ENCODE measurements at places on chromosomes 1 and 21. TPM values are rescaled to one million over a fixed set of nuclear protein-coding genes. Genes with fewer than 3 reads are reported as not detected.

DNA sequence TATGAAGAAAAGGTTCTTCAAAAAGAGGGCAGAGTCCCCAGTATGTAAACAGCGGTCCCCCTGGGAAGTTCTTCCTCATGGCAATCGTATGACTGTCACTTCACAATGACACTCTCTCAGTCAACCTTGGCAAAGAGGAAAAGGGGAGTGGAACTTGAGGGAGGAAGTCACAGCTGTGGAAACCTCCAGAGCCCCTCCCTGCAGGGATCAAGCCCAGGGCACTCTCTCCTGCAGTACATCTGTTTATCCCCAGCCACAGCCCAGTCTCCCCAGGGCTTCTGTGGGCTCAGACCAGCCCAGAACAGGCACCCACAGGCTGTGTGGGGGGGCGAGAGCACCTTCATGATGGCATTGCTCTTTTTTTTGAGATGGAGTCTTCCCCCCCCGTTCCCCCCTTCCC lies 2.0 kb downstream of the ATP13A2 start:
- DNase-seq, result no peak

DNA sequence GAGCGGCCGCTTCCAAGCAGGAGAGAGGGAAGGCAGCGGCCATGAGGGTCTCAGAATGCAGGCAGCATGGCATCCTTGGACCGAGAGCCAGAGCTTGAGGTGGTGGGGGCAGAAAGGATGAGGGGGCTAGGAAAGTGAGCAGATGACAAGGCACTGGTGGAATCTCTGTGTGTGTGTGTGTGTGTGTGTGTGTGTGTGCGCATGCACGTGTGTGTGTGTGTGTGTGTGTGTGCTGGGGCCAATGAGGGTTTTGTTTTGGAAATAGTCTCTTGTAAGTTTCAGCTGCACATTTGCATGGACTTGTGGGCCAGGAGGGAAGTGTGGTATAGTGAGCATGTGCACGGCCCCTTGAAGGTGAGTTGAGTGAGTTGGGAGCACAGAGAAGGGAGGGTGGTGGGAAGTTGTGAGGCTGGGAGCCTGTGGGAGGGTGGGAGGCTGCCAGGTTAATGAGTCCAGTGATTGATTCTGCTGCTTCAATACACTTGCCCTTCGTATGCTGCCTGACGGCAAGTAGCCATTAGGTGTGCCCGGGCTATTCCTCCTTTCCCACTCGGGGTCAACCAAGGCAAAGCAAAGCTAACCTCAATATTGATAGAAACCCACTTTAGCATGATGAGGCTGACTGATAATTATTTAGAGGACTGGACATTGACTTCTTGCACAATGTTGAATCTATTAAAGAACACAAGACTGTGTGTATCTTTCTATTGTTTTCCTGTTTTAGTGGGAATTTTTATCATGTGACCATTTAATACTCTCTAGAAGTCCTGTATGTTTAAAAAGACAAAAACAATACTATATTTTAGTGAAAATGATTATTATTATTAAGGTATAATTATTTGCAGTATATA lies 80.3 kb downstream of the PROX1 start:
- DNase-seq, result no peak

GRCh38 chr1:2027961-2028583 lies 8.9 kb downstream of the GABRD start:
- DNase-seq, result no peak

- DNase-seq, result no peak
These were observed 2.0 kb downstream of the DMBX1 start for GRCh38 chr1:46491443-46492268.

DNA sequence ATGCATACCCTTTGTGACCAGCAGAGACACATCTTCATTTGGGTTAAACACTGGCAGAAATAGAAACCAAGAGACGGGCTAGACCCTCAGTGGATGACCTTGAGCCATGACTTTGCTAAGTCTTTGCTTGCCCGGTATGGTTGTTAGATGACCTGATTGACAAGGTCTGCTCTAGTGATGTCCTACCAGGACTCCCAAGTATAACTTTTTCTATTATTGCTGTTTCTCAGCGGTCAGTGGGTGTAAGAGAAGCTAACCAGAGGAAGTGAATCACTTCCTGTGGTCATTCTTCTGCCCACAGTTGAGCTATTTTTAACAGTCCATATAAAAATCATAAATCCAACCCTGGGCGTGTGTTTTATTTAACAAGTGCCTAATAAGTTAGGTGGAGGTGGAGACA lies 126.2 kb upstream of the ETS2 start:
- DNase-seq, result no peak

GRCh38 chr1:3170561-3171453 lies 101.8 kb downstream of the PRDM16 start:
- DNase-seq, result peak; percentile 87

- peak; percentile 85 for DNase-seq
These were observed at the start of gene PADI4 for GRCh38 chr1:17307946-17308345. TSS of gene PADI4 (plus strand) at chr1:17308197. CDS start at chr1:17308223, 26 bp downstream.

- no peak for DNase-seq
These were observed 47.6 kb downstream of the B3GALT5 start for GRCh38 chr21:39660191-39660980.

DNA sequence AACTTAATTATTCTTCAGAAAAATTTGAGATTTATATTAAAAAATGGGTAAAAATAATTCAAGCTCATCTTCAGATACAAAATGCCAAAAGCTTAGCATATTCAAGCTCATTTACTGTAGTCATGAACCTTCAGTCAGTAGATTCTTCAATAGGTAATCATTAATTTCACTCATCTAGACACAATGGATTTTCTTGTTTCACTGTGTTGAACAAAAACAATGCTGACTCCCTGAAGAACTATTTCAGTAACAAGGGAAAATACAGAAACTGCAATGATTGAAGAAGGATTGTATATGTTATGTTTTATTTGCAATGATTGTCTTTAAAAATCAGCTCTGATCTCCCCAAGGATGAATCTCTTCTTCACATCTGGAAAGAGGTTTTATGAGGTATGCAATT lies 9.2 kb upstream of the HOOK1 start:
- DNase-seq, result no peak

- no peak for DNase-seq
These were observed 74.5 kb downstream of the RHOU start for GRCh38 chr1:228809621-228810394.

GRCh38 chr1:47682786-47683350 lies 245.0 kb downstream of the FOXD2 start:
- no peak for DNase-seq

GRCh38 chr1:154342836-154343472 lies 17.6 kb downstream of the ATP8B2 start:
- DNase-seq, result peak; percentile 79

- no peak for DNase-seq
These were observed 12.7 kb downstream of the FAM89A start for GRCh38 chr1:231027136-231027925.

GRCh38 chr1:233656687-233657086 lies 42.8 kb downstream of the KCNK1 start:
- no peak for DNase-seq

DNA sequence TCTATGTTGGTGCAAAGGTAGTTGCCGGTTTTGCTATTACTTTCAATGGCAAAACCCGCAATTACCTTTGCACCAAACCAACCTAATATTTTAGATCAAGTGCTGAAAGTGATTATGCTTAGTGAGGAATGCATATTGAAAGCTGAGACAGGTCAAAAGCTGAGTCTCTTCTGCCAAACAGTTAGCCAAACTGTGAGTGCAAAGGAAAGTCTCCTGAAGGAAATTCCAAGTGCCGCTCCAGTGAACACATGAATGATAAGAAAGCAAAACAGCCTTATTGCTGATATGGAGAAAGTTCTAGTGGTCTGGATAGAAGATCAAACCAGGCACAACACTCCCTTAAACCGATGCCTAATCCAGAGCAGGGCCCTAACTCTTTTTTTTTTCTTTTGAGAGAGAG lies 83.1 kb upstream of the ERRFI1 start:
- no peak for DNase-seq

DNA sequence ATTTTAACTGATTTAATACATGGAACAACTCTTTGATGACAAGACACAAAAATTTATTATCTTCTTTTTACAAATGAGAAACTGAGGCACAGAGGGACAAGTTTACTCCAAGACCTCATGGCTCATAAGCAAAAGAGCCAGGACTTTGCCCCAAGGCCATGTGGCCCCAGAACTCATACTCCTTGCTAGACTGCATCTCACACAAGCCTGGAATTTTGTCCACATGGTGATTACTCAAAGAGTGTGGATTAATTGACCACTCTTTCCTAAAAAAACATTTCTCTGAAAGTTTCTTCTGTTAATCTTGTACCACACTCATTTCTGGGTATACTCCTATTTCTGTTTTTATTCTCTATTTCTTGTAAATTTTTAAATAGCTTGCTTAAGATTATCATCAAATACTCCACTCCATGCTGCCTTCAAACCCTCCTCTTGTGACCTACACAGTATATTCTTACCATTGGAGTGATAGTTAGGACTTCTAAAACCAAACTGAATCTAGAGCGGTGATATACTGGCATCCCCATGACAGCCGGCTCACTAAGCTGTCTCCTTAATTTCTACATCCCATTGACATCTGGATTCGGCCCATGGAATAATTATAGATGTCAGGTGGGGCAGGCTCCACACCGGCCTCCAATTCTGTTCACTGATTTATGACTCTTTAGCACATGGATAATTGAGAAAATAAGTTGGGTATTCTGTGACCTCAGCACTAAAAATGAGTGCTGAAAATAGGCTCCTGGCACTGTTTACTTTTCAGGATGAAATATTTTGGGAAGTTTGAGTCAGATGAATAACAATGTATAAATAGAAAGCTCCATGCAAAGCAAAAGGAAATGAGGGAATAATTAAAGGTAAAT lies 16.1 kb downstream of the RGS4 start:
- no peak for DNase-seq

GRCh38 chr1:224563666-224564065 lies 52.5 kb upstream of the CNIH3 start:
- no peak for DNase-seq

GRCh38 chr21:46559291-46559983 lies 45.4 kb downstream of the S100B start:
- no peak for DNase-seq

DNA sequence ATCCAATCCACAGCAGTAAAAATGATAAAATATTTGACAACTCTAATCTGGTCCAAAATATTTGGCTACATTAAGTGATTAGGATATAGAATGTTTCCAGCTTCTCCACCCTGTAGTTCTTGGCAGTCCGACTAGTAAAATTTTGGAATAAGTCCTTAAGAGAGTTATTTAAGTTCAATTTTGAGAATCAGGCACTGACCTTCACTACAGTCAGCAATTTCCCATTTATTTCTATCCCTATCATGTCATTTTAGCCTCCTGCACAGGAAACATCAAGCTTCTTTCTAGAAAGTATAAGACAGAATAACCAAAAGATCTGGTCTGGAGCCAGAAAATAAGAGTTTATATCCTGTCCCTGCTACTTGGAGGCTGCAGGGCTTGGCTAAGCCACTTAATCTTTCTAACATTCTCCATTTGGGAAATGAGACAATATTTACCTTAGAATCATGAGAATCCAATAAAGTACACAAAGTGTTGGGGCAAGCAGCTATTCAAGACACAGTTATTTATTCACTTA lies 162.2 kb downstream of the DPYD start:
- no peak for DNase-seq

DNA sequence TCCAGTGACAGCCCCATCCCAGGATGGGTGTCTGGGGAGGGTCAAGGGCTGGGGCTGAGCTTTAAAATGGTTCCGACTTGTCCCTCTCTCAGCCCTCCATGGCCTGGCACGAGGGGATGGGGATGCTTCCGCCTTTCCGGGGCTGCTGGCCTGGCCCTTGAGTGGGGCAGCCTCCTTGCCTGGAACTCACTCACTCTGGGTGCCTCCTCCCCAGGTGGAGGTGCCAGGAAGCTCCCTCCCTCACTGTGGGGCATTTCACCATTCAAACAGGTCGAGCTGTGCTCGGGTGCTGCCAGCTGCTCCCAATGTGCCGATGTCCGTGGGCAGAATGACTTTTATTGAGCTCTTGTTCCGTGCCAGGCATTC lies 24.2 kb downstream of the PCSK9 start:
- no peak for DNase-seq

DNA sequence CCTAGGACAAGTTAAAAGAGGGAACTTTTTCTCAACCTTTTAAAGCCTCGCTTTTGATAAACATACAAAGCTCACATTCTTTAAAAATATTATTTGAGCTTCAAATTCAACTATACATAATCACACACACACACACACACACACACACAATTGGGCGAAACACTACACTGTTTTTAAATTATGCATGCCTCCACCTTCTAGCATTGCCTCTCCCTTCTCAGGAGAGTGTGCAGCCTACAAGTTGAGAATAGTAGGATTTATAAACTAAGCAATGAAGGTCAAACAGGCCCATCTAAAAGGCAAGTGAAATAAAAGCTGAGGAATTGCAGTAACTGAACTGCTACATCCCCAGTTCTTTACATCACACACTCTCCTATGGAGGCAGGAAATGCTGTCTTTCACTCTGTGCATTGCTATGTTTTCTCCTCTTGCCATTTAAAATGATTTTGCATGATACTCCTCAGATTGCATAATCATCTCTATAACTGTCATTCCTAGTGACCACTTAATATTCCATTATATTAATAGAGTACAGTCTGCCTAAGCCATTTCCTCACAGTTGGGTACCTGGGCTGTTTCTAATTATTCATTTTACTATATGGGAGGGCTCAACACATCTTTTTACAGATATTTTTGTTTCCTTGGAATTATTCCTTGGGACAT lies 92.5 kb upstream of the KCNE2 start:
- no peak for DNase-seq

TMEM52 gene
- 1.2 TPM for total RNA-seq

KIFAP3 gene
- total RNA-seq, result 31.0 TPM

SYT11 gene
- total RNA-seq, result 9.2 TPM

FCER1A gene
- total RNA-seq, result 1.0 TPM

KRTAP12-2 gene
- total RNA-seq, result not detected

TFF2 gene
- total RNA-seq, result not detected

LPAR3 gene
- total RNA-seq, result 16.6 TPM

PLA2G5 gene
- 65.6 TPM for total RNA-seq

GBP6 gene
- total RNA-seq, result 0.14 TPM

VPS72 gene
- total RNA-seq, result 47.1 TPM

HJV gene
- total RNA-seq, result 71.0 TPM

OR2T35 gene
- total RNA-seq, result not detected

GJB3 gene
- not detected for total RNA-seq

DCST2 gene
- 0.35 TPM for total RNA-seq

SLC1A7 gene
- not detected for total RNA-seq

Measured in Right ventricle myocardium inferior (tissue), 1 donor.